Right renal pelvis (tissue), 4 donors: ENCODE measurements at places on chromosomes 6 and 20.

- no peak for DNase-seq
Measured at GRCh38 chr20:32089637-32090362, 19.7 kb upstream of the TM9SF4 start.

DNA sequence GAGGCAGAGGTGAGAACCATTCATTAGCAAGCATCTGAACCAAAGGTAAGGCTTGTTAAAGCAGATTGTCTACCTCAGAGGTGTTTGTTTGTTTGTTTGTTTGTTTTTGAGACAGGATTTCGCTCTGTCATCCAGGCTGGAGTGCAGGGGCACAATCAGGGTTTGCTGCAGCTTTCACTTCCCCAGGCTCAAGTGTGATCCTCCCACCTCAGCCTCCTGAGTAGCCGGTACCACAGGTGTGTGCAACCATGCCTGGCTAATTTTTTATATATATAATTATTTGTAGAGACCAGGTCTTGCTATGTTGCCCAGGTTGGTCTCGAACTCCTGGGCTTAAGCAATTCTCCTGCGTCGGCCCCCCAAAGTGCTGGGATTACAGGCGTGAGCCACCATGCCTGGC is 17.2 kb downstream of the CYP39A1 start:
- DNase-seq = no peak

- no peak for DNase-seq
Measured at GRCh38 chr20:43388268-43389002, 69.3 kb upstream of the SRSF6 start.

DNA sequence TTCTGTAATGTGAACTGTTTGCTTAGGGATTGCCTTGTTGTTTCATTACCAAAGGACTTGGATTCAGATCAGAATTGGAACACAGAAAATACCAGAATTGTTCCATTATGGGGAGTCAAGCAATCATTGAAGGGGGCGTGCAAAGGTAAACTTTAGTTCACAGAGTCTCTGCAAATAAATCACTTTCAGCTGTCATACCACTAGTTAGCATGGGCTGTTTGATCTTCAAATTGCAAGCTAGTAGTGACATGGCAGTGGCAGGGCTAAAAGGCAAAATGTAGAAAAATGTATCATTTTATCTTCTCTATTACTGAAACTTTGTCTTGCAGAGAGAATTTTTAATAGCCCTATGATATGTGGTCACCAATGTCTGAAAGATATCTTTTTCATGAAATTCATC is 483.2 kb upstream of the NRSN1 start:
- no peak for DNase-seq

DNA sequence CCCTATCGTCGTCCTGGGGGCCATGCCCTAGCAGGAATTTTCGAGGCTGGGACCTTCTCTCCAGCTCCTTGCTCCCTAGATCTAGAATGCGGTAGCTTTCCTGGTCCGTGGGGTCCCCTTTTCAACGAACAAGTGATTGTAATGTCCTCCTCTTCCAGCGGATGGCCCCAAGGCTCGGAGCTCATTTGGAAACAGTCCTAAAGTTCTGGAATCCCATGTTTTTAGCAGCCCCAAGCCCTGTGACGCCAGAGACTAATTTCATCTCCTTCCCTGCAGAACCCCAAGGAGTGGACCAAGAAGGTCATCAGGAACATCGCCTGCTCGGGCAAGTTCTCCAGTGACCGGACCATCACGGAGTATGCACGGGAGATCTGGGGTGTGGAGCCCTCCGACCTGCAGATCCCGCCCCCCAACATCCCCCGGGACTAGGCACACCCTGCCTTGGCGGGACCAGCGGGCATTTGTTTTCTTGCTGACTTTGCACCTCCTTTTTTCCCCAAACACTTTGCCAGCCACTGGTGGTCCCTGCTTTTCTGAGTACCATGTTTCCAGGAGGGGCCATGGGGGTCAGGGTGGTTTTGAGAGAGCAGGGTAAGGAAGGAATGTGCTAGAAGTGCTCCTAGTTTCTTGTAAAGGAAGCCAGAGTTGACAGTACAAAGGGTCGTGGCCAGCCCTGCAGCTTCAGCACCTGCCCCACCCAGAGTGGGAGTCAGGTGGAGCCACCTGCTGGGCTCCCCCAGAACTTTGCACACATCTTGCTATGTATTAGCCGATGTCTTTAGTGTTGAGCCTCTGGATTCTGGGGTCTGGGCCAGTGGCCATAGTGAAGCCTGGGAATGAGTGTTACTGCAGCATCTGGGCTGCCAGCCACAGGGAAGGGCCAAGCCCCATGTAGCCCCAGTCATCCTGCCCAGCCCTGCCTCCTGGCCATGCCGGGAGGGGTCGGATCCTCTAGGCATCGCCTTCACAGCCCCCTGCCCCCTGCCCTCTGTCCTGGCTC is 48.5 kb downstream of the PYGB start:
- no peak for DNase-seq

GRCh38 chr20:62364911-62365736 is 2.0 kb downstream of the LAMA5 start:
- no peak for DNase-seq
